EH (cell line): ENCODE measurements at places on chromosomes 5 and 9.

GRCh38 chr5:54603372-54603771, 85.8 kb downstream of the SNX18 start:
- DNase-seq, result no peak

GRCh38 chr5:76542887-76543690, 80.1 kb downstream of the F2RL2 start:
- DNase-seq, result no peak

DNA sequence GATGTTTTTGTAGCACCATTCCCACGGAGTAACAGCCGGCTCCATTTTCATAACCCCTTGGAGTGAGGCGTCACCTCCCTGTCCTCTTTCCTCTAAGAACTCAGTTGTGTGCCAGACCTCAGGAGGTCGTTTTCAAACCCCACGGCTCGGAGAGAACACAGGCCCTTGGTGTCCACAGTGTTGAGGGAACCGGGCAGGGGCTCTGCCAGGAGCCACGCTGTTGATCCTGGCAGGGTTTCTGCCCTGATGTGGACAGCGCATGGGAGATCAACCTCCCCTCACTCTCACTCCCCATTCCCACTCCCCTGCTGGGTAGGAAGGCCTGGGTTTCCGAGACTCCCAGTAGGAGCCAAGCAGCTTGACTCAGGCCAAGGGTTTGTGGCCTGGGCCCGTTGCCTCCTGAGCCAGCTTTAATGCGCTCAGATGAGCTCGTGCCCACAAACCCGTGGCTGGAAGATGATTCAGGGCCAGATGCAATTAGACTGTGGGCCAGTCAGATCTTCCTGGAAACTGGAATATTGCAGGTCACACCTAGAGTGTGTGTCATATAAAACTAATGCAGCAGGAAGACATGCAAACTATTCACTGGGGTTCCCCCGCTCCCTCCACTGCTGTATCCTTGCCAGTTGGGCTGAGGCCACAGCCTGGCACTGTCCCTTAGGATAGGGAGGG, 133.4 kb downstream of the SLC12A2 start:
- DNase-seq, result peak; percentile 80

GRCh38 chr9:132408521-132408920, 1.5 kb upstream of the CFAP77 start:
- no peak for DNase-seq

DNA sequence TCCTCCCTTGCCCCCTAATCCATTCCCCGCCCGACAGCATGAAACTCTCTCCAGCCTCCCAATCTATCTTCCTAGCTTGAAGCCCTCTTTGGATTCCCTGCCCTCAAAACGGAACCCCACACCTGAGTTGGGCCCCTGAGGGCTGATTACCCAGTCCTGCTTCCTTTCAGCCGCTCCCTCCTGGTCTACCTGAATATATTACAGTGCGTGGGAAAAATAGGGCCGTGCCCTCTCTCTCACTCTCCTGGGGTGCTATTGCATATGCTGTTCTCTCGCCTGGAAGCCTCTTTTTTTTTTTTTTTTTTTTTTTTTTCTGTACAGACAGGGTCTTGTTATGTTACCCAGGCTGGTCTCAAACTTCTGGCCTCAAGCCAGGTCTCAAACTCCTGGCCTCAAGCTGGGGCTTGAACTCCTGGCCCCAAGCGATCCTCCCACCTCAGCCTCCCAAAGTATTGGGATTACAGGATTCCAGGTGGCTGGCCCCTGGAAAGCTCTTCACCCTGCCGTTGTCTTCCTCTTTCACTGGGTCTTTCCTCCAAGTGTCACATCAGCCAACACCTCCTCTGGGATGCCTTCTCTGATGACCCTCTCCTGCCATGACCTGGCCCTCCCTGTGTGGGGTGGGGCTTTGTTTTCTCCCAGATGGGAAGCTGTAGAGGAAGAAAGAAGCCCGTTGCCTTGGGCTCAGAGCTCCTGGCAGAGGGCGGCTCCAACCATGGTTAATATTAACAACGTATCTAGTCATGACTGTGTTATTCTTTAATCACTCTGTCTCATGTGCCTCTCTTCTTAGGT, 8.2 kb downstream of the DNM1 start:
- DNase-seq, result peak; percentile 37

DNA sequence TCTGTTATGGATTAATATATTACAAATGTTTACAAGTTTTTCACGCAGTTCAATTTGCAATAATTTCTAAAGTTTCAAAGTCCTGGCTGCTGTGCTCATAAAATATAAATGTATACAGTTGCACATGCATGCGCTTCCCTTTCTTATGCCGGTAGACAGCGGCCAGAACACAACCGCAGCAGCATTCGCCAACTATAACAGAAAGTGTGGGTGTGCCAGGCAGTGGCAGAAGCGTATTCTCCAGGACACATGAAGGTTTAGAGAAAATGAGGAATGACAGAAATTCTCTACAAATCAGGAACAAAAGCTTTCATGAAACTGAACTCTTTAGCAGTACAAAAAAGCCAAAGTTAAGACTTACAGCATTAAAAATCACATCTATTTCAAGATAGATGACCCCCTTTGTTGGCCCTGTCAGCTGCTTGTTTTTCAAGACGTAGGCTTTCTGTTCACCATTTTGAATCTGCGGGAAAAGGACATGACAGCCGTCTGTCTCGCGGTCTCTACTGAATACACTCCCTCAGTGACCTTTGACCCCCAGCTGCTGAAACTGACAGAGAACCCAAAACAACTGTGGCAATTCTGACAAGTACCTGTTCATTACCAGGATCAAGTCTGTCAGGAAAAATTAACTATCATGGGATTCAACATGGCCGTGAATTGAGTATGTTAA, 252.2 kb downstream of the SLF1 start:
- no peak for DNase-seq

DNA sequence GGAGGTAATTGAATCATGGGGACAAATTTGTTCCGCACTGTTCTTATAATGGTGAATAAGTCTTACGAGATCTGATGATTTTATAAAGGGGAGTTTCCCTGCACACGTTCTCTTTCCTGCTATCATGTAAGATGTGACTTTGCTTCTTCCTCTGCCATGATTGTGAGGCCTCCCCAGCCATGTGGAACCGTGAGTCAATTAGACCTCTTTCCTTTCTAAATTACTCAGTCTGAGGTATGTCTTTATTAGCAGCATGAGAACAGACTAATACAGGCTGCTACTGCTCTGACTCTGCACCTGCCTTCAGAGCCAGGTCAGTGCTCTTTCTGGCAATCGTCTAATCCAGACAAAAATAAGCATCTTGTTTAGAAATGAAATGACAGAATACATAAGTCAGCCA, 479.2 kb upstream of the TUSC1 start:
- DNase-seq, result no peak

GRCh38 chr9:134175291-134175807, 11.0 kb upstream of the RNU6ATAC start:
- peak; percentile 19 for DNase-seq

DNA sequence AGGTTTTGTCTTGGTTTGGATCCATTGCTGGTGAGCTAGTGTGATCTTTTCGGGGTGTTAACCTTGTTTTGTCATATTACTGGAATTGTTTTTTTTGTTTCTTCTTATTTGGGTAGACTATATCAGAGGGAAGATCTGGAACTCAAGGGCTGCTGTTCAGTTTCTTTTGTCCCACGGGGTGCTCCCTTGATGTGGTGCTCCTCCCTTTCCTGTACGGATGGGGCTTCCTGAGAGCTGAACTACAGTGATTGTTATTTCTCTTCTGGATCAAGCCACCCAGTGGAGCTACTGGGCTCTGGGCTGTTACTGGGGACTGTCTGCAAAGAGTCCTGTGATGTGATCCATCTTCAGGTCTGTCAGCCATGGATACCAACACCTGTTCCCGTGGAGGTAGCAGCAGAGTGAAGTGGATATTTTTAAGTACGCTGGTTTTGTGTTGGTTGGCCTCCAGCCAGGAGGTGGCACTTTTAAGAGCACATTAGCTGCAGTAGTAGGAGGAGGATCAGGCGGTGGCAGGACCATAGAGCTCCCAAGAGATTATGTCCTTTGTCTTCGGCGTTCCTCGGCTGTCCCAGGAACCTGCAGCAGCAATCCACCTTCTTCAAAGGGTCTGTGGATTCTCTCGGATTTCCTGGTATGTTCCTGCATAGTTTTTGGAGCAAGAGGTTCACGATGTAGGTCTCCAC, 27.2 kb downstream of the SCAMP1 start:
- DNase-seq, result no peak

DNA sequence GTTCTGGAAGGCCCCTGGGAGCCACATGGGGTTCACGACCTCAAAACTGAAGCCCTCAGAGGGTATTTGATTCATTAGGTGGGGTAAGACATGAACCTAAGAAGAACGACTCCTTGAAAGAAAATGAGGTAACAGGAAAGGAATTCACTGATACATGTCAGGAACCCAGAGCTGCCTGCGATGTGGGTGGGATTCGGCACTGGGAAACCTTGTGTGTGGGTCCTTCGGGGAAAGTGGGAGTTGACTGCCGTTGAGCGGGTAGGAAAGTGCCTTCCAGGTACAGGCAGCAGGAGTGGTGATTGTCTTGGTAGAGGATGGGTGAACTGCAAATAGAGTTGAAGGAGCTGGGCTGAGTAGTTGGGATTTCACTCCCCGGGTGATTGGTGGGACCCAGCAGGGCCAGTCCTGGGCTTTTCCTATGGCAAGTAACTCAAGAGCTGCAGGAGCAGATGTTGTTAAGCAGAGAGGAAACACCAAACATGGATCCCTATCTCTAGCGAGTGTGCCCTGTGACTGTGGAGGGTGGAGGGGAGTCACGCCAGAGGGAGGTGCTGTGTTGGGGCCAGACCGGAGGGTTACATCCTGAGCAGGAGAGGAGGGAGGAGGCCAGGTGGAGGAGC, 30.8 kb downstream of the ANKRD33B start:
- peak; percentile 50 for DNase-seq

DNA sequence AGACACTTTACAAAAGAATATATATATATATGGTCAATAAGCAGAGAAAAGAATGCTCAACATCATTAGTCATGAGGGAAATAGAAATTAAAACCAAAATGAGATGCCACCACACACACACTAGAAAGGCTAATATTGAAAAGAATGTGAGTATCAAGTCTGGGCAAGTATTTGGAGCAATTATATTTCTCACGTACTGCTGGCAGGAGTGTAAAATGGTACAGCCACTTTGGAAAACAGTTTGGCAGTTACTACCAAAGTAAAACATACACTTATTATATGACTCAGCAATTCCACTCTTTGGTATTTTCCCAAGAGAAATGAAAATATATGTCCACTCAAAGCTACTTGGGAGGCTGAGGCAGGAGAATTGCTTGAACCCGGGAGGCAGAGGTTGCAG, 29.8 kb downstream of the NEUROG1 start:
- peak; percentile 59 for DNase-seq

DNA sequence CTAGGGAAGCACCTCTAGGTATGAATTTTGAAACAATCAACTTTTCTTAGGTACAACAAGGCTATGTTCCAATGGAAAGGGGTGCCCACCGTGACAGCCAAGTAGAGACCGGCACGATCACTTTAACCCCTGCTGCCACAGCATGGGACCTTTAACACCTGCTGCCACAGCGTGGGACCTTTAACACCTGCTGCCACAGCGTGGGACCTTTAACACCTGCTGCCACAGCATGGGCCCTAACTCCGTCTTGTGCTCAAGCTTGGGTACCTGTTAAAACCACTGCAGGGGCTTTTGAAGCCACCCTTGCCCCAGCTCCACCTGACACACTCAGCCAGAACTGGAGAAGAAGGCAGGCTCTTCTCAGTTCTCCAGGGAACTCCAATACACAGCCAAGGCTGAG, 18.2 kb upstream of the MXD3 start:
- no peak for DNase-seq

- no peak for DNase-seq
Observed at GRCh38 chr9:130898552-130898852, 1.9 kb upstream of the QRFP start.

GRCh38 chr9:125755340-125755739, 8.2 kb downstream of the PBX3 start:
- no peak for DNase-seq

DNA sequence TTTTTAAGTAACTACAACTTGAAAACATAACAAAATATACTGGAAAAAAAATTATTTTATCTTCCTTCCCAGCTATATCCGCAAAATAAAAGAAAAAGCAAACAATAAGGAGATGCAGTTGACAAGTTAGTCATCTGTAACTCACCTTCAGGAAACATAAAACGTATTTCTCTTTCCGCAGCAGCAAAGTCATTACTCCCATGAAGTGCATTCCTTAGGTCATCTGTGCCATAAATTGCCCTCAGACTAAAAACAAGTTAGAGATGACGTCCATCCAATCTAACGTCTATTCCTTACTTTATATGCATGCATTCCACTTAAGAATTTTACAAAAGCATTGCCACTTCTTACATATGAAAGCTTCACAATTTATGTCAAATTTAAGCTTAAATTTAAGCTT, 10.9 kb downstream of the NME5 start:
- DNase-seq, result no peak

- no peak for DNase-seq
Observed at GRCh38 chr5:4990017-4990416, 150.1 kb upstream of the ADAMTS16 start.

GRCh38 chr9:12094046-12094445, 599.1 kb upstream of the TYRP1 start:
- DNase-seq, result no peak

DNA sequence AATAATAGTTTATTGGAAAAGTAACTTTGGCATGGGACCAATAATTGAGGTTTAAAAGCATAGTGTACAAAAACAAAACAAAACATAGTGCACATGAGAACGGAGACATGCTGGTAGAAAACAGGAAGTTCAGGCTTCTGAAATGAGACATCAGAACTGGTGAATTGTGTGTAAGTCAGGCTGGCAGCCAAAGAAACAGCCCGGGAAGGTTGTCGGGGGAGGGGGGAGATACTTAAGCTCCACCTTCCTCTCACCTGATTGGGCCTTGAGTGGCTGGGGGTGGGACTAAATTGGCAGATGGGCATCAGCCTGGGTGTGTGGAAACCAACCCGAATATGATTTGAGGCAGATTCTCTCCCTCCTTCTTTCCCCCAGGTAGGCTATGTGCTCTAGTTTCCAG, 256.3 kb downstream of the SMARCA2 start:
- DNase-seq, result peak; percentile 39

DNA sequence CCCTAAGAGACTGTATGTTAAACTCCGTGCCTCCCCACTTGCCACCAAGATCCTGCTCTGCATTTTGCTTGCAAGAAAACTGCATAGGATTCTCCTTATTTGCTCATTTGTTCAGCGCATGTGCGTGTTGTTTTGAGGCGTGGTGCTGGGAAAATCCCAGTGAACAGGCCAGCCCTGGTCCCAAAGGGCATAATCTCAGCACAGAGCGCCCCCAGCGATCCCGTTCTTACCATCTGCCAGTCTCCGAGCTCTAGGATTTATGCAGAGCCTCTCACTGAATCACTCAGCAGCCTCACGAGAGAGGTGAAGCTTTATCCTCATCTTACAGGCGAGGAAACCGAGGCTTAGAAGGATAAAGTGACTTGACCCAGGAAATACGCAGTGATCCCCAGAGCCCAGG, 11.5 kb downstream of the PRRX2 start:
- peak; percentile 38 for DNase-seq

GRCh38 chr9:124812441-124812876, 35.5 kb downstream of the OLFML2A start:
- DNase-seq, result peak; percentile 100

GRCh38 chr5:132079081-132079480, 5.5 kb downstream of the CSF2 start:
- no peak for DNase-seq

GRCh38 chr5:13510616-13511015, 433.9 kb downstream of the DNAH5 start:
- DNase-seq, result no peak

GRCh38 chr5:16384222-16384621, 81.4 kb downstream of the ZNF622 start:
- no peak for DNase-seq
